ENCODE measurements at places on chromosomes 2 and 18. TPM values are rescaled to one million over a fixed set of nuclear protein-coding genes. Genes with fewer than 3 reads are reported as not detected.

- no peak for DNase-seq
These were observed 21.4 kb downstream of the MGAT5 start for GRCh38 chr2:134275058-134275862.

DNA sequence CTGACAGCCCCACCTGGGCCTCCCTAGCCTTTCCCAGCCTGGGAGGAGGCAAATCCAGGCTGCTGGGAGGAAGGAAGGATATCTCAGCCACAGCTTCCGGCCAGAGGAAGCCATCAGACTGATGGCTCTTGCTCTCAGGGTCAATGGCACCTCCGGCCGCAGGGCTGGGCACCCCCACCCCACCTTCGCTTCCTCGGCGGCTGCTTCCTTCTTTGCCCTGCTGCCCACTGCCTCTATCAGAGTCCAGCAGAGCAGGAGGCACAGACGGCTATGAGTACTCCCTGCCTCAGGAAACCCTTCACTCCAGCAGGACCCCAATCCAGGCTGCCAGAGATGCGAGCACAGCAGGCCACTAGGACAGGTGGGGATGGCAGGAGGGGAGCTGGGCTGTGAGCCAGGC, 3.3 kb downstream of the SEMA4C start:
- peak; percentile 87 for DNase-seq

GRCh38 chr2:120960770-120961366, 225.2 kb downstream of the GLI2 start:
- DNase-seq: no peak

Gene VAMP8
- total RNA-seq: 2.1 TPM

DNA sequence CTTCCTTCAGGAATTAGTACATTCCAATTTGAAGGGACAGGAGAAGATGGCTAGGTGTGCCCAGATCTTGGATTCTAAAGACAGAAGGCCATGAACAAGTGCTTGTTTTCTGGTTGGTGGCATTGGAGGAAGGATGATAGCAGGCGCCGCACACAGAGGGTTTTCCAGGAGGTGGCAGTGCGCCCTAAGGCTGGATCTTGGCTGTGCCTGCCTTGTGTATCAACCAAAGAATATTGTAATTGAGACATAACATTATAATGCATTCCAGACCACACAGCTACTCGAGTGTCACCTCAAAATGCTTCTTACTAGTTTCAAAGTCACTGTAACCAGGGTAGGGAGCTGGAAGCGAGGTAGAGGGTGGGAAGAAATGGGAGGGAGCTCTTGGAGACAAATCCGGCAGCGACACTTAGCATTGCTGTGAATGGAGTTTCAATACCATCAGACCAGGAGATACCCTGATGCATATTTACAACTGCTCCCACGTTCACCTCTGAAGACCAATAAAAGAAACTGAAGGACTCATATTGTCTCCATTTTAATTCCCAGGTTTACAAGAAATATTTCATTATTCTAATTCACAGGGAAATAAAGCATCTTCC, 42.5 kb downstream of the CPO start:
- peak; percentile 86 for DNase-seq

Gene TANC1
- 34.7 TPM for total RNA-seq

Gene RAMP1
- total RNA-seq: 4.4 TPM

Measured in osteoblast (primary cell).